Stimulated activated CD4-positive, alpha-beta T cell treated with anti-CD3 and anti-CD28 coated beads, Interleukin-2, amount 100 ng/mL, for 4 hours (primary cell): ENCODE measurements at places on chromosomes 12 and 14.

- no peak for DNase-seq
These were observed 397.7 kb downstream of the MDGA2 start for GRCh38 chr14:47277703-47278102.

DNA sequence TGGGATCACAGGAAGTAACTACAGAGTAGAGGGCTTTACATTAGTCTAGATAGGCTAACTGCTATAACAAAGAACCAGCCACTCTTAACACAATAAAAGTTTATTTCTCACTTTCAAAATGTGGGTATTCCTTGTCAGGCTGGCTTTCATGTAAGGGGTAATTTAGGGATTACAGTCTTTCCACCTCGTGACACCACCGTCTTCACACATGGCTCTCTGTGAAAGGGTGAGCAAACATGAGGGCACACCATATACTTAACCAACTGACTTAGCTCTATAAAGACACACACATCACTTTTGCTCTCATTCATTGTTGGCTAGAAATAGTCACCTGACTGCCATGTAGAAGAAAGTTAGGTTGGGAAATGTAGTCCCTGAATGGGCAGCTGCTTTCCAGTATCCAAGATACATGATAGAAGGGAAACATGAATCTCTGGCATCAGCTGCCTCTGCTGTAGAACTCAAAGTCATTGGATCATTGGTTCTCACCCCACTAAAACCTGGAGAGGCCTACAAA lies 66.1 kb upstream of the CRY1 start:
- no peak for DNase-seq

GRCh38 chr12:26034371-26035142 lies 76.1 kb downstream of the RASSF8 start:
- DNase-seq, result no peak

- DNase-seq, result no peak
These were observed 56.3 kb downstream of the SLC8B1 start for GRCh38 chr12:113278633-113279032.

GRCh38 chr12:31536672-31537071 lies 54.3 kb downstream of the DENND5B start:
- no peak for DNase-seq

DNA sequence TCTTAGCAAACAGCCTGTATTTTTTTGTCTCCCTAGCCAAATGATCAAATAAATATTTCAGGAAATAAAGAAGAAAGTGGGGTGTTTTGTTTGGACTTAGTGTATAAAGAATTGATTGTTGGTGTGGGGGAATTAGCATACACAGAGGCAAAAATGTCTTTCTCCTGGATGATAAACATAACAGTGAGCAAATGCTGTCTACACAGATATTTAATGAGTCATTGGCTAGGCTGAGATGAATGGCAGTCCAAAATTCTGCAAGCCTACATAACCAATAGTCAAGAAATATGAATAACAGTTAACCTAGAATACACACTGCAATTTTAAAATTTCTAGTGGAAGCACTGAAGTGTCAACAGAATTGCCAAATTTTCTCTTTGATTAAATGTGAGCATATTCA lies 35.8 kb downstream of the MYF5 start:
- no peak for DNase-seq

- DNase-seq, result no peak
These were observed 838 bp downstream of the LRIG3 start for GRCh38 chr12:58919231-58920101.

GRCh38 chr12:80241576-80242273 lies 142.4 kb downstream of the OTOGL start:
- DNase-seq, result no peak

DNA sequence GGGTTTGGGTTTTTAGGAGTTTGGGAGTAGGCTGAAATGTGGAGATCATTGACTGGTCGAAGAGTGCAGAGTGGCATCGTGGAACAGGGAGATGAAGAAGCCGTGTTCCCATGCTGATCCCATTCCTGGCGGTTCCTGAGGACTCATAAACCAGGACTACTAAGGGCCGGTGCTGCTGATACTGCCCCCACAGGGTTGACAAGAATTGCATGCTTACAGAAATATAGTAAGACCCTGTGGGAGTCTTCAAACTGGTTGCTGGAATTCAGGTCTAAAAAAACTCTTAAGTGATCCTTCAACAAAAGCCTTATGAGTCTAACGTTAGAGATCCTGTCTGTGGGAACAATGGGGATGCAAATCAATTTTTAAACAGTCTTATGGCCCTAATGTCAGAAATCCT lies 64.0 kb upstream of the ARHGAP5 start:
- DNase-seq, result no peak

DNA sequence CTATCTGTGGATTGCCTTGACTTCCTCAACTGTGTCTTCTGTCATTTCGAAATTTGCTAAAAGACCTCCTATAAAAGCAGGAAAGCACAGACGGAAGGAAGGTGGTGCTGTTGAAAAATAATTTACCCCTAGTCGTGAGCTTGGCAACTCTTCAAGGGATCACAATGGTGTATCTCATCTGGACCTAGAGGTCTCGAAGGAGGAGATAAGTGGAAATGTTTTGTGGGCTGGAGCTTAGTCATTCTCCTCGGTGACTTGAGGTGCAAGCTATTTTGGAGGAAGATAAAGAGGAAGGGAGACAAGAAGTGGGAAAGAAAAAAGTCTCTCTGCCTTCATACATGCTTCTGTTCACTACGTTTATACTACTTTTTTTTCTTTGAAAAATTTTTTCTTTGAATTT lies 89.9 kb downstream of the FLRT2 start:
- DNase-seq, result no peak

- DNase-seq, result no peak
These were observed 1.7 kb upstream of the HOXC4 start for GRCh38 chr12:54051874-54052437.

GRCh38 chr12:113643177-113643974 lies 171.7 kb upstream of the LHX5 start:
- DNase-seq, result no peak

DNA sequence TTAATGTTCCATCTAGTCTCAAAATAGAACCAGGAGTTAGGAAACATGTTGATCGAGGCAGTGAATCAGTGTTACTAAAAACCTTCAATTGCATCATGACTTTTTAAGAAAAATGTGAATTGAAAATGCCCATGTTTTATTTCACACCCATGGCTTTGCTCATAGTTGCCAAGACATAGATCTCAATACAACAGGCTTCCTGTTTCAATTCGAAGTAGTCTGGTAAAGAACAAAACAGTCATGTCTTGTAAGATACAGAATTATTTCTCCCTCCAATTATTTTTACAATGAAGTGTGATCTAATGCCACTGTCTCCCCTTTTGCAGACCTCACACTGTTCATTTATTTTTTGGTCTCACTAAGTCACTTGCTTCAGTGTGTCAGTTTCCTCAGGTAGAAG lies 44.6 kb upstream of the FAR2 start:
- no peak for DNase-seq

GRCh38 chr12:122740351-122740750 lies 9.7 kb upstream of the HCAR1 start:
- DNase-seq, result no peak

DNA sequence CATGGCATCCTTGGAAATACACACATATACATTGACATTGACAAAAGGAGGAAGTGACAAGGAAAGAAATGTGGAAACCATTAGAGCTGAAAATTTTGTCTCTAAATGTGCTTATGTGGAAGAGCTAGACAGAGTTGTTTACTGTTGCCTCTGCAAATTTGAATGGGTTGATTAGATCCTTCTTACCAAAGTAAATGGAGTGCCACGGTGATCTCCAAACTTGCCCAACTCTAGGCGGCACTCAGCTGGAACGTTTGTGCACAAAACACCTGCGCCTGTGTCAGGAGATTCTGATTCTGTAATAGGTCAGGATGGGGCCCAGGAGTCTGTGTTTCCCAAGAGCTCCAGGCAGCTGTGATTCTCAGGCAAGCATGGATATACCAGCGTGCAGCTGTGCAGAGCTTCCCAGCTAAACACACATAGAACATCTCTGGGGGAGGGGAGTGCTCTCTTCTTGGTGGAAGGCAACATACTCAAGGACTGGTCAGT lies 77.8 kb upstream of the BDKRB2 start:
- DNase-seq, result no peak

DNA sequence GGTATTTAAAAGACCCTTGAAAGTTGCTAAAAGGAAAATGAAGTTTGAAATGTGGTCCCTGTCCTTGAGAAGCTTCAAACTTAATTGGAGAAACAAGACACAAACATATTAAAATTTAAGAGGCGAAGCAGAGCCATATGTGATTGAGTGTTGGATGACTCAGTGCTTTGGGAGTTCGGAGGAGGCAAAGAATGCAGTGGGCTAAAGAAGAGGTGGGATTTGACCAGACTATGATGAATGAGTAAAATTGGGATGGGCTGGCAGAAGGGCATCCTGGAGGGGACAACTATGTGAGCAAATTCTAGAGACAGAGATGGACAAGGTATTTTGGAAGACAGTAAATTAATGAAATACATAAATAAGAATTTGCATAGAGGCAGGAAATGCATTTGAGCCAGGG lies 358.6 kb downstream of the EGLN3 start:
- no peak for DNase-seq

DNA sequence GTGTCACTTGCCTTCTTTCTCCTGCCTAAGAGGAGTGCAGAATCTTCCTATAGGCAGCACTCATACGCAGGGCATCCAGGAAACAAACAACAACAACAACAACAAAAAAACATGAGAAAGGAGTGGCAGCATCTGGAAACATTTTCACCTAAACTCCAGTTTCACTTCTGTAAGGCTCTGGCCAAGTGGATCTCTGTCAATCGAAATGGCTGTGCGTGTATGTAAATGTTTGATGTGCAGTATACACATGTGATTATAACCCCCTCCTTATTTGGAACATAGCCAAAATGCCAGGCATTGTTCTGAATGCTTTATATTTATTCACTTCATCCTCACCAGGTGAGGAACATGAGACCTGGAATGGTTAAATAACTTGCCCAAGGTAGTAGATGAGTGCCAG lies 76.8 kb downstream of the COX16 start:
- no peak for DNase-seq

- DNase-seq, result no peak
These were observed 14.2 kb downstream of the SEL1L start for GRCh38 chr14:81519200-81520011.

DNA sequence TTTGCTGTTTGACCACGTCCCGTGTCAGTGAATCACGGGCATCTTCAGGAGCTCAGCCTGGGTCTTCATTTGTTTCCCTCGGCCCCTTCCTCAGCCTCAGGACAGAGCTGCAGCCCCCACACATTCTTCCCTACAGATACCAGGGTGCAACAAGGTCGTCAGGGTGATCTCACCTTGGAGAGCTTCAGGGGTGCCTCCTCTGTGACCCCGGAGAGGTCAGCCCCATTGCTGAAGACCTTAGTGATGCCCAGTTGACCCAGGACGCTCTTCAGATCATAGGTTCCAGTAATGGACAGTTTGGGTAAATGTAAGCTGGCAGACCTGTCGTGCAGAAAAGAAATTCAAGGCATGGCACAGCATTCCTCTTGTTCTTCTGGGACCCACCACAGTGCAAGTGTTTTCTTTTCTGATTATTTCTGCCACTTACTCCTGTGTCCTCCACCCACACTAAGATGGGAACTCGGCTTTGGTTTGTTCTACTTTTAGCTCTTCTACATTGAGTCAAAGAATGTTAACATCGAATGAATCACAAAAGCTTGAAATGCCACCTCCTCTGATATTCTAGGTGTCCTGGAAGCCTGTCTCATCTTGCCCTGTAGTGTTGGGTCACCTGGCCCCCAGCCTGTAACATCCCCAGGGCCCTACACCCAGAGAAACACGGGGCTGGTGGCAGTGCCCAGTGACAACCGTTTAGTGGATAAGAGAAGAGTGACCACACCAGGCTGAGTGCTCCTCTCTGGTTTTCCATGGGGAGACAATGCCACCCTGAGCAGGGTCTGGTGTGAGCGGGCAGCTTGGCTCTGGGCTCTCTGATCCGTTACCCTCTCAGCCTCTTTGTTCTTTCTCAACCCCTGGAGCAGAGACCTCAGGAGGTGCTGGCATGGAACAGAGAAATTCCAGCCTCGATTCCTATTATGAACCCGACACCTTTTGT lies 8.8 kb downstream of the SERPINA1 start:
- DNase-seq, result no peak

- no peak for DNase-seq
These were observed 87.0 kb downstream of the SAMD4A start for GRCh38 chr14:54653712-54654469.

GRCh38 chr14:94081386-94081820 lies 293 bp downstream of the IFI27L1 start:
- no peak for DNase-seq

DNA sequence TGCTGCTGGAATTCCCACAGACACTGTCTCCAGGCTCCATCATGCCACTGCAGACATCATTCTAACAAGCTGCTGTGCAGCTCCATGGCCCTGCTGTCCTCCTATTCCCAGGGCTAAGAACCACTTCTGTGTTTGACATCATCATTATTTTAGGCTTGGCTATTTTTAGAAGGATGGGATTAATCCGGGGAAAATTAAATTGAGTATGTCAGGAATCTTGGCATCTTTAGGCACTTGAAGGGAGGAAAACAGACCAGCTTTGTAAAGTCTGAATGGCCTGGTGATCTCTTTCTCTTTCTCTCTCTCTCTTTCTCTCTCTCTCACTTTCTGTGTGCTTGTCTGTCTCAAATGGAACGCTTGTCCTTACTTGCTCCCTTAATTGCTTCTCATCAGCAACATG lies 568.3 kb upstream of the FLRT2 start:
- DNase-seq, result no peak

- no peak for DNase-seq
These were observed 52.9 kb downstream of the PPP4R4 start for GRCh38 chr14:94227029-94227428.

DNA sequence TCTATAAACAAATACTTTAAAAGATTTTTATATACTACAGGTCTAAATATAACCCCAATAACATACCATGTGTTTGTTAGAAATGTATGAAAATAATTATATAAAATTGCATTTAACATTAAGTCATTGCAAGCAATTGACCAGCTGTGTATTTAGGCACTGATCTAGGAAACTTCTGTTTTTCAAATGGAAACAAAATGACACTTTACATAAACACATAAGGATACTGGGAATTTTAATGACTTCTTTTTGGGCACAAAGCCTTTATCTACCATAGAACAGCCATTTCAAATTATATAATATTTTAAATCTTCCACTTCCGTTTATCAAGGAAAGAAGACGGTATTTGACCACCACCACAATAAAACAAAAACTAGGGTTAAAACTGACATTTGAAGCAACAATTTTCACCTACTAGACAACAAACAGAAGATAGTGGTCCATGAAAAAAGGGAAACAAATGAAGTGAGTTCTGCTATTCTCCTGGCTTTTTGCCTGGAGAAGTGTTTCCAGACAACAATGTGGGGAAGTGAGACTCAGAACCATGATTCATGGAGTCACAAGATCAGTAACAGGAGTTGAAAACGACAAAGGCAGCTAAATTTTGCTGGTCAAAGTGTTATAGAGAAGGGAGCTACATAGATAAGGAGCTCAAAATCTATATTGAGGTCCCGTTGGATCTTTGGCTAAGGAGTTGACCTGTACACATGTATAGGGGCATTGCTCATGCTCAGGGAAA lies 475.1 kb downstream of the TRHDE start:
- no peak for DNase-seq

- no peak for DNase-seq
These were observed 980 bp downstream of the INTS13 start for GRCh38 chr12:26936559-26937442.

GRCh38 chr14:98955741-98956070 lies 316.3 kb downstream of the BCL11B start:
- no peak for DNase-seq

- no peak for DNase-seq
These were observed 507 bp downstream of the BAZ2A start for GRCh38 chr12:56629459-56630179.

- DNase-seq, result no peak
These were observed 32.4 kb downstream of the LMO3 start for GRCh38 chr12:16573398-16574077.

- no peak for DNase-seq
These were observed 14.3 kb downstream of the CFL2 start for GRCh38 chr14:34699873-34700621.
